Memory B cell (primary cell): ENCODE measurements at places on chromosomes 1 and 21.

DNA sequence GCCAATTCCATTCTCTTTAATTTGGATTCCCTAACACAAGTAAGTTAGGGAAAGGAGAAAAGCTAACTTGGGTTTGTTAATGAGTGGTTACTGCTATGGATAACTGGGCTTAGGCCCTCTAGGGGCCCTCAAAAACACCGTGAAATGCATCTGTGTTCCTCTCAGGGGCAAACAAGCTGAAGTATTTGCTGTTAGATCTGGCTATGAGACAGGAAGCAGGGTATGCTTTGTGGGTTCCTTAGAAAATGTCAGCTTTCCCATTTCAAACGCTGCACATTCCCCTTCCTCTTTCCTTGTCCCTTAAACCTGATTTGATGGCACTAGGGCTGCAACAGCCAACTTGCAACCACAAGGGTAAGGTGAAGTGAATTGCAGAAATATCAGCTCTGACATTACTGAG is 5.7 kb upstream of the CAP1 start:
- no peak for DNase-seq

GRCh38 chr21:41813226-41813625 is 46.4 kb upstream of the RIPK4 start:
- no peak for DNase-seq

GRCh38 chr1:230694991-230695390 is 18.9 kb downstream of the AGT start:
- no peak for DNase-seq

DNA sequence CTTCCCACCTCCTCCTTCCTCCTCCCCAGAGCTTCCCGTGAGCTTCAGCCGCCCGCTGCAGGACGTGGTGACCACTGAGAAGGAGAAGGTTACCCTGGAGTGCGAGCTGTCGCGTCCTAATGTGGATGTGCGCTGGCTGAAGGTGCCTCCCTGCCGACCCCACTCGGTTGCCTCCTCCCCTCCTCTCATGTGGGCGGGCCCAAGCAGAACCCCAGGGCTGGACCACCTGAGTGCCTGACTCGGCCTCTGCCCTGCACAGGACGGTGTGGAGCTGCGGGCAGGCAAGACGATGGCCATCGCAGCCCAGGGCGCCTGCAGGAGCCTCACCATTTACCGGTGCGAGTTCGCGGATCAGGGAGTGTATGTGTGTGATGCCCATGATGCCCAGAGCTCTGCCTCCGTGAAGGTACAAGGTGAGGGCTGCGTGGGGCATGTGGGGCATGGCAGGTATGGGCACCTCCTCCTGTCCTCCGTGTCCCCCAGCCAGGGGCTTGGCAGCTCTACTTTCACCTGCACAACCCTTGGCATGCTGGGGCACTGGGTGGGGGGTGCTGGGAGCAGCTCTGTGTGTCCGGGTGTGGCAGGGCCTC is 69.2 kb downstream of the OBSCN start:
- DNase-seq = no peak

DNA sequence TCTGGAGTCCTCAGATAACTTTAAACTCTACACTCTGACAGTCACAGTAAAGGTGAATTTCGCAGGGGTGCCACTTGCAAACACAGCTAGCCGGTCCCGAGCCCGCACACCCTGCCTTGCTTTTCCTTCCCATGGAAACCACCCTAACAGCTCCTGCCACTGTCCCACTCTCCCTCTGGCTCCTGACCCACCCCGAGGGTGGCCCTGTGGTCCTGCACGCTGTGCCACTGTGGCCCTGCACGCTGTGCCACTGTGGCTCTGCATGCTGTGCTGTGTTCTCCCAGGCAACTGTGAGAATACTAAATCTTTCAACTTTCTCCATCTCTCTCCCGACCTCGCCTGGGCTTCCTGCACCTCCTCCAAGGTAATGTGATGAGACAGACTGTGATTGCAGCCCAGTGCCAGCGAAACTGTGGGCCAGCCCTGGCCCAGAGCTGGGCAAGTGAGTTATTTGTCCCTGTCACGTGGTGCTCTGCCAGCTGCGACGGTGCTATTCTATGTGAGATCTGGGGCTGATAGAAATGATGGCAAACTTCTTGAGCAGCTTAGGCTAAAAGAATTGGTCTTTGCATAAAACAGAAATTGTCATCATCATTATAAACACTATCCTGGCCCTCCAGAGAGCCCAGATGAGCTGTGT is 63.4 kb upstream of the TARBP1 start:
- DNase-seq = no peak
